ENCODE measurements at places on chromosomes 7 and 10.

DNA sequence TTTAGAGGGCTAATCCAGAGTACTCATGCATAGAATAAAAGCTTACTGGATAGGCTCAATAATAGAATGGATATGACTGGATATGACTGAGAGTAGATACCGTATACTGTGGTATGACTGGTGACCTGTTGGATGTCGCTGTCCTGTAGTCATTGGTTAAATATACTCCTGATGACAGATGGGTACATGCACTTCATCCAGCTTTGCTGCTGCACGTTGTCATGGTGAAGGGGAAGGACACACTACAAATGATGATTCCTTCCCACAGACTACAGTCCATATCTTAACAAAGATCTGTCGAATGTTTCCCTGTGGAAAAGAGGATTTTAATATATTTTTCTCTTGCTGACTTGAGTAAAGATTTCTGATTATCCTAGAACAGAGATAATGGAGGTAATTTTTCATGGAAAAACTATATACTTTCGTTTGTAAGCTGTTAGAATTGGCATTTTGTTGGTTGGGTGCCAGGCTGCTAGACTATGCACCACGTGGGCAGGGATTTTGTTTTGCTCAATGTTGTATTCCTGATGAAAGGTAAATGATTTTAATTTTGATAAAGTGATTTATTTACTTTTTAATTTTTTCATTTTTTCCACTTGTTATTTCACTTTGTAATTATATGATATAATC, 97.3 kb downstream of the PPP1R9A start:
- DNase-seq: no peak

GRCh38 chr7:157077986-157078644, 60.6 kb upstream of the UBE3C start:
- no peak for DNase-seq

- DNase-seq: peak; percentile 79
These were observed 726 bp upstream of the INSIG1 start for GRCh38 chr7:155296788-155297516.

GRCh38 chr10:124376411-124376810, 42.3 kb downstream of the OAT start:
- no peak for DNase-seq

DNA sequence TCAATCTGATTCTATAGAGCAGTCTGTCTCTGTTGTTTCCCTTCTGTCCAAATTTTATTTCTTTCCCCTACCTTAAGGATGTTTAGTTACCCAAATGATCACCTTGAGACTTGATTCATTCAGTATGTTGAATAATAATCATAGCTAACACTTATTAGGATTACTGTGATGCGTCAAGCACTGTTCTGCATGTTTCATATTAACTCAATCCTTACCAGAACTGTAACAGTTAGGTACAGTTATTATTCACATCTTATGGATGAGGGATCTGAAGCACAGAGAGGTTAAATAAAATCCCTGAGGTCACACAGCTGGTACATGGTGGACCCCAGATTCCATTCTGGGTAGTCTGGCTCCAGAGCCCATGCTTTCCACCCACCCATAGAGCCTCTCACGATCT, 97.9 kb upstream of the SAMD8 start:
- no peak for DNase-seq

Measured in stimulated activated CD4-positive, alpha-beta T cell treated with anti-CD3 and anti-CD28 coated beads, TNF-alpha, amount 100 ng/mL, for 24 hours (primary cell).